ENCODE measurements at places on chromosomes 6 and 20.

GRCh38 chr6:71979911-71980310 lies 93.6 kb downstream of the RIMS1 start:
- DNase-seq: no peak

DNA sequence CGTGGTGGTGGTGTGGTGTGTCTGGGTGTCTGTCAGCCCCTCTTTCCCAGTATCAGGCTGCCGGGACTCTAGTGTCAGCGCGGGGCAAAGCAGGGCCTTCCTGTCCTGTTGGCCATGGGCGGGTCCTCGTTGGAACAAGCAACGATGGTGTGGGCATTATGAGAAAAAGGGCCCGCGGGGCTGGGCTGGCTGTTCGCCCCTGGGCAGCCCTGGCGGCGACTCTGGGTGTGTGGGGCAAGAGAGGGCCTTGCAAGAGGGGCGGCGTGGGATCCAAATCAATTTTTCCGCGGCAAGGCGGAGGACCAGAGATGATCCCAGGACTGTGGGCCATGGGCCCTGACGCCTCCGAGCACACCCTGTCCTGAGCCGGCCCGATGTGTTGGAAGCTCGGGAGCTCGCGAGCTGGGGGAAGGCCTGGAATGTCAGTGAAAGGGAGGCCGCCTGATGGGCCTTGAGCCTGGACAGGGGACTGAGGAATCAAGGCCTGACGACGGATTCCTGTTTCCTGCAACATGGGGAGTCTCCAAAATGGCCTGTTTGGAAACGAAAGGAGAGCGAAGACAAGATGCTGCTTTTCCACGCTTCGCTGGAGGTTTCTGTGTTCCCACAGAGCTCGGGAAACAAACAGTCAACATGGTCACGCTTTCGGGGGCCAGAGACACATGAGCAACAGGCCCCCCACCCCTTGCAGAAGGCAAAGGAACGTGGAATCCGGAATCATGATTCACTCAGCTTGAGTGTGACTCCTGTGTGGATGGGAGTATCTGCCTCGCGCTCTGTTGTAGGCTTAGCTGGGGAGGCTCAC lies 364.7 kb upstream of the DEFB115 start:
- DNase-seq: no peak

GRCh38 chr20:45940053-45940452 lies 5.6 kb downstream of the PCIF1 start:
- no peak for DNase-seq

DNA sequence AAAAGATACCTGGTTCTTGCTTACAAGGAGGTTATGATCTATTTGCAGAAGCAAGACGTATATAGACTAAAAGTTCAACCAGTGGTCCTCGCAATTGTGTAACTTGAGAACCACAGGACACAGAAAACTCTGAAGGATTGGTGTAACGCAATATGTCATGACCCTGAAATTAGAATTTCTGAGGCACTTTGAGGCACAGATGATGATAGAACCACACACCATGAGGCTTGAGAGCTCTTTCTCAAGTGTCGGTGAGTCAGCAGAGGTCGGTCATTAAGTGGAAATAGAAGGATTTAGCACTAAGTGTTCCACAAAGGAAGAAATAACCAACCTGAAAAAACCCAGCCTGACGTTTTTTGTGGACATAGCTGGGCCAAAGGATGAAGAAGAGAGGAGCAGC lies 15.3 kb upstream of the CCN2 start:
- no peak for DNase-seq

GRCh38 chr20:8854571-8854970 lies 214.3 kb upstream of the PLCB4 start:
- no peak for DNase-seq

DNA sequence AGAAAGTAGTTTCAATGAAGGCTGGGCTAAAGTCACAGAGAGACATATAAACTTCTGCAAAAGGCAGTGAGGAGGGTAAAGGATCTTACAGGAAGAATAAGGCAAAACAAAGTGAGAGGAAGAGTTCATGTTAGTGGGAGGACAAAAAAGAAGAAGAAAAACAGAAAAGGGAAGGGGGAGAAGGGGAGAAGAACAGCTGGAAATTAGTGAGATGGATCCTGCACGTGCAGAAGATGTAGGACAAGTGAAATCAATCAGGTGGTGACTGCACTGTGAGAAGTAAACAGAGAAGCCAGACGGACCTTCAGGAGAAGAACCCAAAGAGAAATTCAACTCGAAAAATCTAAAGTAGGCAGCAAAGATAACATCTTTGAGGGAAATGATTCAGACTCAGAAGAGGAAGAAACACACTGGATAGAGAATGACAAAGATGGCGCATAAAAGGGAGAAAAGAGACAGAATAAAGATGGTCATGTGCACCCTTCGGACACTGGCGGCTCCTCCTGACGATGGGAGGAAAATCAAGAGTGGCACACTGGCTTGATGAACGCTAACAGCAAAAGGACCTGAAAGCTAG lies 105.9 kb downstream of the MYB start:
- no peak for DNase-seq

- DNase-seq: no peak
These were observed 19.0 kb downstream of the DLL1 start for GRCh38 chr6:170271771-170272314.

GRCh38 chr6:163412801-163413344 lies 1.6 kb upstream of the QKI start:
- no peak for DNase-seq

GRCh38 chr6:28817808-28818145 lies 106.0 kb downstream of the TRIM27 start:
- DNase-seq: no peak

DNA sequence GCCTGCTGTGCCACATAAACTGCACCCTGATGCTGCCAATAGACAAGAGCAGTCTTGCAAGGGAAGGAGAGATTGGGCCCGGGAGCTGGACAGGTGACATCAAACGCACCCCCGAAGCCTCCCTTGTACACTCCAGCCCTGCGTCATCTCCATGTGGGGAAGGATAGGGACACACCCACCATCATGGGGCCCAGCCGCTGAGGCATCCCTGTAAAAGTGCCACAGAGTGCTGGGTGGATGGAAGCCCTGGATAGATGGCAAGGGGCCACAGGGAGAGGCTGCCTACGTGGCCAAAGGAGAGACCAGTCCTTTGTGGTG lies 117.1 kb downstream of the SYNDIG1 start:
- DNase-seq: no peak

DNA sequence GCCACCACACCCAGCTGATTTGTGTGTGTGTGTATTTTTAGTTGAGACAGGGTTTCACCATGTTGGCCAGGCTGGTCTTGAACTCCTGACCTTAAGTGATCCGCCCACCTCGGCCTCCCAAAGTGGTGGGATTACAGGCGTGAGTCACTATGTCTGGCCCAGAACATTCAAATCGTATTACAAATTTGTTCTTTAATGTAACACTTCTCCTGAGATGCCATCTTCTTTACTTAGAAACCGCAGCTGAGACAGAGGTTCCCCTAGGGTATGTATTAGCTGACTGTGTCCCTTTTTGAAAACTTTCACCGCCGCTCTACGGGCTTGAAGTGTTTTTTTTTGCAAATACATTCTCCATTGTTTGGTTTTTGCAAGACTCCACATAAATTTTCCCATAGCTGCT lies 62.6 kb downstream of the TOX2 start:
- DNase-seq: no peak

DNA sequence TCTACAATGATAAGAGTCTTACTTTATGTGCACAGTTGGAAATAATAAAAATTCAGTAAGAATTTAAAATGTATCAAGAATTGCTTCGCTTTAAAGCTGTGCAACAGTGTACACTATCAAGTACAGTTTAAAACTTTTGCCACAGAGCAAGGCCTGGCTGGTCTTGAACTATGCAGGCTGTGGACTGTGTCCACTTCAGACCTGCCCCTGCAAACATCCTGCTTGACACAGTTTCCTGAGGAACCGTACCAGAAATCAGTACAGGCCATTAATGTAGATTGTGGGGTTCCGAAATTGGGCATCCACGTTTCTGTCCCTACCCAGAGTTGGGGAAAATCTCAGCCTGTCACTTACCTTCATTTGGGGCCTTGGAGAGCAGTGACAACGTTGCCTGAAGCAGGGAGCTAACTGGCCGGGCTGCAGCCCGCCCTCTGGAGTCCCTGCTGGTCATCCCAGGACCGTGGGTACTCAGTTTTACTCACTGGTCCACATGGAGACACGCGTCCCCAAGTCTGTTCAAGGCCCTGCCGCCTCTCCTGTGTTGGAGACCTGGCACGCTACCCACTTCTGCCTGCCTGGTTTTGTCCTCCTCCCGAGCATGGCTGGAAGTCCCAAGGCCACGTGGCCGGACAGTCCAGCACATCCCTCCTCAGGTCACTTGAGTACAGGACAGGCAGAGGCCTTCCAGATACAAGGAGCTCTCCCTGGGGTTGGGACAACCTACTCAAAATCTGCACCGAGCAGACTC lies 8.4 kb downstream of the NINL start:
- no peak for DNase-seq

DNA sequence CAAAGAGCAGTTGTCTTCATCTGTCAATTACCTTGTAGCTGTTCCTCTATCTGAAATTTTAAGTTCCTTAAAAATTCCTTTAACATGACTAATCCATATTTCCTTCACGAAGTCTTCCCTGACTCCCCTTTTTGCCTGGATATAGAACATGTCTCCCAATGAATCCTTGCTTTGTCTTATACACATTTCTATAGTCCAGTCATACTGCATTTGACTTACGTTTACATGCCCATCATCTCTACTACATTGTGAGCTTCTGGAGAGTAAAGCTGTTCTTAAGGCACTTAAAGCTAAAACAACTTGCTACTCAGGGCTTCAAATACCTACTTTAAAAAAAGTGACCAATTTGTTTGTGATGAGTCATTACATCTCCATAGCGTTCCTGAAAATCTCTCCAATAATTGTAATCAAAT lies 4.9 kb downstream of the REV3L start:
- DNase-seq: no peak

GRCh38 chr20:9572670-9573069 lies 58.3 kb downstream of the LAMP5 start:
- DNase-seq: no peak

All from K562 (cell line).